Keratinocyte (primary cell): ENCODE measurements at places on chromosomes 5 and 9. TPM values are rescaled to one million over a fixed set of nuclear protein-coding genes. Genes with fewer than 3 reads are reported as not detected.

The DBH gene
- not detected in 3 replicates for polyA plus RNA-seq

- H3K27ac ChIP-seq = no peak overlapping the region
- no peaks in the 10 kb centered on the region for H3K27me3 ChIP-seq
- peaks cover 27% of the 10 kb centered on the region for H3K36me3 ChIP-seq
- no peak overlapping the region for H3K4me3 ChIP-seq
These were observed 26.0 kb downstream of the SLC31A2 start for GRCh38 chr9:113176803-113177202.

The SPINK6 gene
- polyA plus RNA-seq = 25.8 to 67.7 TPM (median 35.5 TPM) in 3 replicates

The NR5A1 gene
- not detected in 3 replicates for polyA plus RNA-seq

The TRPM3 gene
- polyA plus RNA-seq = 0.03 to 0.27 TPM (median 0.04 TPM) in 3 replicates

GRCh38 chr5:531101-531748 is 7.0 kb upstream of the SLC9A3 start:
- H3K27me3 ChIP-seq = peaks cover 60% of the 10 kb centered on the region
- no peak for DNase-seq
- H3K4me3 ChIP-seq = no peak overlapping the region
- no peaks in the 10 kb centered on the region for H3K4me1 ChIP-seq
- no peaks in the 10 kb centered on the region for H3K36me3 ChIP-seq

The CERCAM gene
- polyA plus RNA-seq = 15.9 to 39.7 TPM (median 25.9 TPM) in 3 replicates

DNA sequence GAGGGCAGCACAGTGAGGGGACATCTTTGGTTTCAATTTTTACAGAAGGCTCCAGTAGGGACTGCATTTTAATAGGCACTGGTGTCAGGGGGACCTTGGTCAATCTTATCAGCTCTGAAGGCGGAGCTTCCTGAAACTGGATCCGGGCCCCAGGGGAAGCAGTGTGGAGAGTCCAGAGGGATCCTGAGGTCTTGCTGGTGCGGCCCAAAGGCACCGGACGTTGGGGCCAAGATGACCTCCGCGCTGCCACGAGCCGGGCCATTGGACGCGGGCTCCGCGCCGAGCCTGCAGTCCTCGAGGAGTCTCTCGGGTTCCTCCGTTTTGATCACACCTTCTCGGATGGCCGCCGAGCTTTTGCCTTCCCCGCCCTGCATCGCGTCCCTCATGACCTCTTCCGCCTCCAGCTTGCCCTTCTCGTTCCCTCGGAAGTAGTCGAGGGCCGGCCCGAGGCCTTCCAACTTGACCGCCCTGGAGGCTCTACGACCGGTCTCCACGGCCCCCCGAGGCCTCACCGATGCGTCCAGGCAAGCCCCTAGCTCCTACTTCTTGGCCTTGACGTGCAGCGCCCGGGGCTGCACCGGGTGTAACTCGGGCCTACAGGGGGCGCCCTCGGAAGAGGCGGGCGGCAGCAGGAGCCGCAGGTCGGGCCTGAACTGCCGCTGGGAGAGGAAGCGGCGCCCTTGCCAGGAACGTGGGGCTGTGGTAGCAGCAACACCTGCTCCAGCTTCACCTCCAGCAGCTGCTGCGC is 18.8 kb downstream of the C5orf52 start:
- DNase-seq = no peak
- H3K4me3 ChIP-seq = no peak overlapping the region
- no peaks in the 10 kb centered on the region for H3K4me1 ChIP-seq
- H3K36me3 ChIP-seq = no peaks in the 10 kb centered on the region

The LRRTM2 gene
- polyA plus RNA-seq = not detected in 3 replicates

The CCDC127 gene
- polyA plus RNA-seq = 4.6 to 5.7 TPM (median 4.9 TPM) in 3 replicates

DNA sequence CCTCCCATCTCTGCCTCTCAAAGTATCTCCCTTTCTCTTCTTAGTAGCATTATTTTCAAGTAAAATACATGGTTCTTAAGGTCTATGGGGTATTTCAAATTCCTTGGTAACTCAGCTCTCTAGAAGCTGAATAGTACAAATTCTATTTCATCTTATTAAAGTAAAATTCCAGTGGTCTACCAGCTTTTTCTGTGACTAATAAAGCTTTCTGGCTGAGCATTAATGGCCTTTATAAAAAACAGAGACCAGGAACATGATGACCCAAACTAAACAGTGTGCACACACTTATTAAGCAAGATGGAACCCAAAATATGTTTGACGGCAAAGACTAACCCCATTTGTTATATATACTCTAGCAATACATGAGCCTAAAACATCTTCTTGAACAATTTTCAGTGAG is 142.6 kb downstream of the OR2K2 start:
- no peaks in the 10 kb centered on the region for H3K27me3 ChIP-seq
- no peak overlapping the region for H3K27ac ChIP-seq
- H3K36me3 ChIP-seq = no peaks in the 10 kb centered on the region

GRCh38 chr5:73382401-73382740 is 66.2 kb downstream of the FOXD1 start:
- no peaks in the 10 kb centered on the region for H3K36me3 ChIP-seq
- no peaks in the 10 kb centered on the region for H3K4me1 ChIP-seq
- DNase-seq = no peak
- no peak overlapping the region for H3K4me3 ChIP-seq
- H3K27me3 ChIP-seq = peaks cover 11% of the 10 kb centered on the region

GRCh38 chr5:34977934-34978613 is 48.7 kb downstream of the DNAJC21 start:
- no peaks in the 10 kb centered on the region for H3K36me3 ChIP-seq
- DNase-seq = no peak
- H3K27me3 ChIP-seq = no peaks in the 10 kb centered on the region
- no peak overlapping the region for H3K4me3 ChIP-seq

GRCh38 chr5:119336845-119337580 is 18.8 kb upstream of the TNFAIP8 start:
- no peak for DNase-seq
- no peak overlapping the region for H3K27ac ChIP-seq
- H3K4me1 ChIP-seq = peaks cover 44% of the 10 kb centered on the region
- no peak overlapping the region for H3K4me3 ChIP-seq

DNA sequence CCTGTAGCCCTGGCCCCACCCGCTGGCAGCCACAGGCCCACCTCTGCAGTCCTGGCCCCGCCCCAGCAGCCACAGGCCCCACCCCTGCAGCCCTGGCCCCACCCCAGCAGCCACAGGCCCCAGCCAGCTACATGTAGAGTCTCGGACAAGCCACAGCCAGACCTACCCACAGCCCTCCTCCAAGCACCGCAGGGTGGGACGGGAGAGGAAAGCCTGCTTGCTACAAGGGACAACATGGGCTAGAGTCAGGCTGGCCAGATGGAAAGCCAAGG is 49.5 kb upstream of the SARDH start:
- H3K4me1 ChIP-seq = no peaks in the 10 kb centered on the region
- no peak for DNase-seq
- H3K4me3 ChIP-seq = no peak overlapping the region
- H3K27me3 ChIP-seq = no peaks in the 10 kb centered on the region
- no peak overlapping the region for H3K27ac ChIP-seq

DNA sequence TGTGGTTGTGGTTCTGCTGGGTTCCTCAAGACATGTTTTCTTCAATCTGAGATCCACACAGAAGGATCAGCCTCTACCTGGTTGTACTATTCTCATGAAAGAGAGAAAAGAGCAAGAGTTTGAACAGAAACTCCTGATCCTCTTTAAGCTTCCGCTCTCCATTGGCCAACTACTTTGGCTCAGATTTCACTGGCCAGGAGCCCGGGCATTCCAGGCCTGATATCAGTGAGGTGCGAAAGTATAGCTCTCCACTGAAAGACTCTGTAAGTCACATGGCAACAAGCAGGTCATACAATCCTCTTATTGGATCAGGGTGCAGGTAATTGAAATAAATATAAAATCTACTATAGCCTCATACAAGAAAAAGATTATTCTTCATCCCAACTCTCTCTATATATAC is 920.5 kb downstream of the TLE4 start:
- no peak for DNase-seq
- no peaks in the 10 kb centered on the region for H3K27me3 ChIP-seq
- no peak overlapping the region for H3K27ac ChIP-seq

GRCh38 chr5:149687486-149688168 is 42.5 kb upstream of the PPARGC1B start:
- H3K4me3 ChIP-seq = no peak overlapping the region
- no peaks in the 10 kb centered on the region for H3K4me1 ChIP-seq
- no peaks in the 10 kb centered on the region for H3K36me3 ChIP-seq
- DNase-seq = no peak

DNA sequence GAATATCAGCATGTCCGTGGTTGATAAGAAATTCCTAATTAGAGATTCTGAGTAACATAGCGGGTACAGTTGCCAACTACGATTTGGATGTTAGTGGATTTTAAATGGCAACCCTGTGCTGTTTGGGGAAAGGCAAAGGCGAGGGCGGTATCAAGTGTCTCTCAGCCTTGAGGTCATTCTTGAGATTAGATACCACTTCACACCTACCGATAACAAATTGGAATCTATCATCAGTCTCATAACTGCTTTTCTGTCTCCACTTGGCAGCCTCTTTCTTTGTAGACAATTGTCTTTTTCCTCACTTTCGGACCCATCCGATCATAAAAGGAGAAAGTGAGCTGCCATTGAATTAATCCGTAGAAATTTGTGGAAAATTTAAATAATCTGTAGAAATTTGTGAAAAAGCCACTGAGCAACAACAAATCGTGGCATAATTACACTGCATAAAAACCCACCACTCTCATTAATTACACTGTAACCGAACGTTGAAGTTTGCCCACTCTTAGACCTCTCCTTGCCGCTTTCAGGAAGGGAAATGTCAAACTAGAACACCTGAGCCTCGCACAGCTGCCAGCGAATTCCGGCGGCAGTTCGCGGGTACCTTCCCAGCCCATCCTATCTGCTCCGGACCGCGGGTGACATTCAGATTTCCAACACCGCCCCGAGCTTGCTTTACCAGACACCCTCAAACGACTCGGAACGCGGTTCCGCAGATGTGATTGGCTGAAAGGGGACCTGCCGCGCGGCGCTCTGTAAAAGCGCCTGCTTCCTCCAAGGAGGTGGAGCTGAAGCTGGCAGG is 849 bp upstream of the RGMB start:
- no peaks in the 10 kb centered on the region for H3K36me3 ChIP-seq
- peak; percentile 55 for DNase-seq
- peak overlapping the region; percentile 86 for H3K27ac ChIP-seq
- no peaks in the 10 kb centered on the region for H3K27me3 ChIP-seq

DNA sequence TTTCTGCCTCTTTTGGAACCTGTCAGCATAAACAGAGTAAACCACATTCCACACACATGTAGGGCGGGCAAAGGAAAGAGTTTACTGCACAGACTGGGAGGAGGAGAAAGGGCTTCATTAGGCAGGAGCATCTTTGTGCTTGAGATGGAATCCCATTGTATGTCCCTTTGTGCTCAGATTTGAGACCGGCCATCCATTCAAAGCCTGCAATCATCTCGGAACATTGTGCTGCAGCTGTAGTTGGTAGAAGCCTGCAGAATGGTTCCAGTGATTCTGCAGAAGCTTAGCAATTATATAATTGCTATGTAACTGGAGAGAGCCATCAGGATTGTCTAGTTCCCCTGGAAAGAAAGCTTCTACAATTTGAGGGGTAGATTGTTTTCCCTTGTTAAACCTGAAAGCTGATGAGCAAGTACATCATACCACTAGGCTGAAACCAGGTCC is 16.5 kb downstream of the ZNF462 start:
- H3K4me1 ChIP-seq = peaks cover 52% of the 10 kb centered on the region
- peaks cover 5% of the 10 kb centered on the region for H3K36me3 ChIP-seq
- peak overlapping the region; percentile 70 for H3K27ac ChIP-seq
- no peak for DNase-seq
- no peak overlapping the region for H3K4me3 ChIP-seq

DNA sequence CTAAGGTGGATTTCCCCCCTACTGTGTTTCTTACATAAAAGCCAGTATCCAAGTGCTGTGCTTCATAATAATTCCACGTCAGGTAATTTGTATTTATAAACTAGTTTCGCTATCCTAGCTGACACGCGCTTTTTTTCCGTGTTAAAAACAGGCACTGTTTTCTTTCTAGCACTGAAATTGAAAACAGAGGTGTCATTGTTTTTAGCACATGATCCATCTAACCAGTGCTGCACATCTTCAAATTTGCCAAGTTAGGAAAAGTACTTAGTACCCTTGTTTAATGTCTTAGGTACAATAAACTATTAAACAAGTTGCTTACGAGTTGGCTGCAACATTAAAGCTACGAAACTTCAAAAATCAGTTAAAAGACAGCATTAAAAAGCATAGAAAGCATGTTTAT is 49.9 kb downstream of the JMY start:
- H3K36me3 ChIP-seq = no peaks in the 10 kb centered on the region
- no peaks in the 10 kb centered on the region for H3K27me3 ChIP-seq
- no peak overlapping the region for H3K4me3 ChIP-seq
- H3K4me1 ChIP-seq = no peaks in the 10 kb centered on the region

DNA sequence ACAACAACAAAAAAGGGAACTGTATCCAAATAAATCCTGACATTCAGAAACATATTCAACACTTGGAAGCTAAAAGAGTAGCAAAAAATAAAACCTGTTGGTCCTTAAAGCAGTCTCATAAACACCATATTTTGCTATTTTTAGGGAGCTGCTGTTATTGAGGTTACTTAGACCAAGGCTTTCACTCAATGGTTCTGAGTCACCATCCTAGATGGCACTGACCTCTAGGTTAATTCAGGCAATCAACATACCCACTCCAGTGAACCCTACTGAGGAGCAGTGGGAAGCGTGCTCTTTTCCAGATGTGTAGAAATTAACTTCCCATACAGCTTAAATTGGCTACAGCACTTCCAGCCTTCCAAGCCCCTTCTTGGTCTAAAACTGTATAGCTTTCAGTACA is 5.2 kb downstream of the GNAQ start:
- DNase-seq = no peak
- H3K36me3 ChIP-seq = no peaks in the 10 kb centered on the region
- H3K27me3 ChIP-seq = no peaks in the 10 kb centered on the region
- peak overlapping the region; percentile 40 for H3K4me3 ChIP-seq
- H3K27ac ChIP-seq = no peak overlapping the region
- H3K4me1 ChIP-seq = peaks cover 31% of the 10 kb centered on the region

DNA sequence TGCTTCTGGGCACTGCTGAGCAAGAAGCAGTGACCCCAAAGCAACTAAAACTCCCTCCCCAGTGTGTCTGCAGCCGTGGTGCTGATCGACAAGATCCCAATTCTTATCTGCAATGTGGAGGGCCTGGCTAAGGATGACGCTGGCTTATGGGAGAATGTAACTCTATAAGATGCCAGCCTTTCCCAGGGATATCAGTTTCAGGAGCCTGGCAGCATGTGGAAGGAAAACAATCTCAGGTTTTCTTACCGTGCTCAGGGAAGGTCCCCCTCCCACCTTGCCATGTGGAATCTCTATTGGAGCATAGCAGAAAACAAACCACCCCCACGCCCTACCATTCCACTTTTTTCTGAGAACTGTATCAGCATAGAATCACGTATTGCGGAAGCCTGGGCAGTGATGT is 87.7 kb upstream of the PTPN3 start:
- H3K4me1 ChIP-seq = no peaks in the 10 kb centered on the region
- peaks cover 5% of the 10 kb centered on the region for H3K27me3 ChIP-seq
- H3K36me3 ChIP-seq = no peaks in the 10 kb centered on the region

The TMEFF1 gene
- polyA plus RNA-seq = 0.06 TPM in 1 of 3 replicates, not detected in the others

GRCh38 chr9:117494401-117495090 is 79.7 kb upstream of the ASTN2 start:
- H3K27ac ChIP-seq = no peak overlapping the region
- no peak overlapping the region for H3K4me3 ChIP-seq
- no peak for DNase-seq
- no peaks in the 10 kb centered on the region for H3K4me1 ChIP-seq
- H3K36me3 ChIP-seq = no peaks in the 10 kb centered on the region

The DOK3 gene
- 1.5 to 3.6 TPM (median 1.7 TPM) in 3 replicates for polyA plus RNA-seq

The SLC6A3 gene
- 0.03 TPM in 1 of 3 replicates, not detected in the others for polyA plus RNA-seq

The RAB14 gene
- 21.5 to 42.8 TPM (median 41.2 TPM) in 3 replicates for polyA plus RNA-seq
